Ureter (tissue), 1 donor: ENCODE measurements at places on chromosomes 12 and 14. TPM values are rescaled to one million over a fixed set of nuclear protein-coding genes. Genes with fewer than 3 reads are reported as not detected.

DNA sequence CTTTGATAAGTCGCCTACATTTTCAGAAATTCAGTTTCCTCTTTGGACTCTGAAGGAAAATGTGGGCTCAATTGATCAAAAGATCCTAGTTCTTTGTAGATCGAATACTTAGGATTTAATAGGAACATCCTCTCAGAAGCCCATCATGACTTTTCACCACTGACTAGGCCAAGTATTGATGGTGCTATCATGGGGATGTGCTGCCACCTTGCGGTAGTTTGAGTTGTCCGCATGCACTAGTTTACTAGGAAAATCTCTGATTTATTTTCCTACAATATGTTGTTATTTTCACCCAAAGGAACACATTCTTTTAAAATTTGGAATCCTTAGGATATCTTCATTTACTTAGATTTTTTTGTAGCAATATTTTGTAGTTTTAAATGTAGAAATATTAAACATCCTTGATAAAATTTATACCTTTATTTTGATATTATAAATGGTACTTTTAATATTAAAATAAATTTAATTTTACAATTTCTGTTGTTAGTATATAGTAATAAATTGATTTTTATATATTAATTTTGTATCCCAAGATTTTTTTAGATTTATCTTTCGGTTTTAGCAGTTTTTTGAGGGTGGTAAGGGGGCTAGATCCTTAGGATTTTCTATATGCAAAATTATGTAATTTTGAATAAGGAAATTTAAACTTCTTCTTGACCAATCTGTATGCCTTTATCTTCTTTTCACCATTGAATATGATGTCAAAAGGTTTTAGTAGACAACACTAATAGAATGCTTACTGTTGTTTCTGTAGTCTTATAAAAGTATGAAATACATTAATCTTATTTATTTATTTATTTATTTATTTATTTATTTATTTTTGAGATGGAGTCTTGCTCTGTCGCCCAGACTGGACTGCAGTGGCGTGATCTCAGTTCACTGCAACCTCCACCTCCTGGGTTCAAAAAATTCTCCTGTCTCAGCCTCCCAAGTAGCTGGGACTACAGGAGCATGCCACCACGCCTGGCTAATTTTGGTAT, 52.9 kb upstream of the OR9K2 start:
- peak; percentile 68 for DNase-seq

GRCh38 chr12:85179680-85180270, 100.2 kb upstream of the ALX1 start:
- no peak for DNase-seq

GRCh38 chr14:91256661-91257060, 12.2 kb upstream of the GPR68 start:
- no peak for DNase-seq

- no peak for DNase-seq
These were observed 242.3 kb downstream of the SUDS3 start for GRCh38 chr12:118618695-118619094.

RNASE7 gene
- total RNA-seq: 0.94 TPM

DNA sequence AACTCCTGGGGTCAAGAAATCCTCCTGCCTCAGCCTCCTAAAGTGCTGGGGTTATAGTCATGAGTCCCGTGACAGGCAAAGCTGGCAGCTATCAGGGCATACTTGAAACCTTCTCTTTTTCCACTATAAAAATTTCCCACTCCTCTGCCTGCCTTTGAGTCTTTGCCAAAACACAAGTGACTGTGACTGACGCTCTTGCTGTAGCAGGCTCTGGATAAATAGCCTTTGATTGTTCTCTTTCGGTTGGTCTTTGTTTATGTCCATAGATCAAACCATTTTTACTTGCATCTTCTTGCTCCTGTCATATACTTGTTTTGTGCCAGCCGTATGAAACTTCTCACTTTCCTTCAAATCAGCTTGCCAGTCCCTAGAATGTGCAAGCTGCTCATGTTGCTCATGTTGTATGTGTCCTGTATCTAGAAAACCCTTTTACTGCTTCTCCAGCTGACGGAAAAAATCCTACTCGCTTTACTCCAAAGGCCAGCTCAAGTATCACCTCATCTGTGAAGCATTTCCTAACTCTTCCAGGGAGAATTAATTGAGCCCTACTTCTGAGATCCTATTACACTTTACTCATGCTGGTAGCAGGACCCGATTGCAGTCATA, 73.1 kb downstream of the RESF1 start:
- DNase-seq: no peak

GRCh38 chr12:91931111-91931510, 214.5 kb downstream of the BTG1 start:
- DNase-seq: peak; percentile 45

LTB4R2 gene
- total RNA-seq: 8.2 TPM

- no peak for DNase-seq
These were observed 12.0 kb upstream of the GALNT6 start for GRCh38 chr12:51403159-51403558.

CISTR gene
- not detected for total RNA-seq

GRCh38 chr14:71140157-71140556, 232.9 kb downstream of the PCNX1 start:
- no peak for DNase-seq

DNA sequence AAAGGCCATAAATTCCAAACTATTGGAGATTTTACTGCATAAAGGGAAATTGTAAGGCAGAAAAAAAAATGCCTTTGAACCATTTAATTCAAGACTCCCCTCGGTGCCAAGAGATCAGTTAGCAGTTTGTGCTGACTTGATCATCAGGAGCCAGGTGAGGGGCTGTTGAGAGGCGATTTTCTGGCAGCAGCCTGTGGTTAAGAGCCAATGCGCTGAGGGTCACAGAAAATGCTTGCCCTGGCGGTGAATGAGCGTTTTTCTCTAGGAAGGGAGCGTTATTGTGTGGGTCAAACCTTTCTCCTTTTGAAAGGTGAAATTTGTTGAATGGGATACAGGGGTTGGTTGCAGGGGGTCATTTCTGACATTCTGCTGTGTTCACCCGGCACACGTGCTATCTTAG, 4.7 kb downstream of the SRRM4 start:
- no peak for DNase-seq

GRCh38 chr12:87952850-87953249, 76.4 kb downstream of the C12orf50 start:
- DNase-seq: no peak
